ENCODE measurements at places on chromosomes 2 and 18. TPM values are rescaled to one million over a fixed set of nuclear protein-coding genes. Genes with fewer than 3 reads are reported as not detected.

- DNase-seq: peak; percentile 21
Measured at GRCh38 chr2:186348200-186348599, 137.9 kb upstream of the ZC3H15 start.

DNA sequence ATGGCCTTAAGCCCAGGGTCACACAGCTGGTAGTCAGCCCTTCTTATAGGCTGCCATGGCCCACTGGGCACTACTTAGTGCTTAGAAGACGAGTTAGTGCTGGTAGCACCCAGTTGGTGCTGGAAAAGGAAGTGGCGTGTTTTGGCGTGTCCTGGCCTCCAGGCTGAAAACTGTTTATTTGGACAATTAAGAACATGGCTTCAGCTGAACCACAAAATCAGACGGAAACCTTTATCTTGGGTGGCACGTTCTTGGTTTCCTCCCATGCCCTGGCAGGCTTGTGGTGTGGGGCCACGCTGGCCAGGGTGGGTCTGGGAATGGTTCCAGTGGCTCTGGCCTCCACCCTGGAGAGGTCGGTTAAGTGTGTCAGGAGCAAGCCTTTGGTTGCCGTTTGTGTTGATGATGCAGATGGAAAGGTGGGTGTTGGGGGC, 141.5 kb upstream of the HAAO start:
- no peak for DNase-seq

- DNase-seq: no peak
Measured at GRCh38 chr2:60268661-60269060, 284.8 kb downstream of the BCL11A start.

- peak; percentile 77 for DNase-seq
Measured at GRCh38 chr2:144461308-144461766, 58.6 kb downstream of the ZEB2 start.

- no peak for DNase-seq
Measured at GRCh38 chr18:74268933-74269620, 22.7 kb downstream of the CYB5A start.

GRCh38 chr2:70145144-70145490, 45.7 kb downstream of the C2orf42 start:
- DNase-seq: no peak

GRCh38 chr2:48439102-48439501, 90.9 kb upstream of the STON1 start:
- DNase-seq: no peak

DNA sequence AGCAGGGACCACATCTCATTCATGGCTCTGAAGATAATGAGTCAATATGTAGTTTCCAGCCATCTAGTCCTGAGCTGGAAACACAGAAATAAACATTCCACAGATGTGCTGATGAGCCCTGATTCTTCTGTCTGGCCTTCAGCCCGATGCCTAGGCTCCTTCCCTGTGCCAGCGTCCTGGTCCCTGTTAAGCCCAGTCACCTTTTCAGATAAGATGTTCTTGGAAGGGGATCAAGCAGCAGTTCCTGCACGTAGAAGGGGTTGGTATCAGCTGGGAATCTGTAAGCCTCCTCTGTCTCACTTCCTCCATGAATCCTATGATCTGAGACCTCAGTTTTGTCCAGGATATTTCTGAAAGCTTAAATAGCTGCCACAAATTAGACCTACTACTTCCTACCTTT, 149.3 kb downstream of the TTC32 start:
- no peak for DNase-seq

DNA sequence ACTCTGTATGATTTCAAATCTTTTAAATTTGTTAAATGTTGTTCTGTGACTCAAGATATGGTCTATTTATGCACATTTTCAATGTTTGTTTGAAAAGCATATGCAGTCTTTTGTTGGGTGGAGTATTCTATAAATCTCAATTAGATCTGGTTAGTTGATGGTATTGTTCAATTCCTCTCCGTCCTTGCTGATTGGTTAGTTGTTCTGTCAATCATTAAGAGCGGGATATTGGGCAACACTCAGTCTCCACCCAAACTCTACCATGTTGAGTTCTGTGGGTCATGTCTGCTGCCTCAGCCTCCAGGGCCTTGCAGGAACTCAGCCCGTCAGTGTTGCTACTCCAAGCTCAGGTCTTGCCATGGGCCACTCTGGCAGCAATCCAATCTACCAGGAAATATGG, 118.9 kb downstream of the VWA3B start:
- DNase-seq: no peak

- no peak for DNase-seq
Measured at GRCh38 chr2:57448816-57449215, 597.8 kb upstream of the VRK2 start.

GRCh38 chr18:13070460-13070859, 79.3 kb downstream of the CEP192 start:
- DNase-seq: peak; percentile 78

DNA sequence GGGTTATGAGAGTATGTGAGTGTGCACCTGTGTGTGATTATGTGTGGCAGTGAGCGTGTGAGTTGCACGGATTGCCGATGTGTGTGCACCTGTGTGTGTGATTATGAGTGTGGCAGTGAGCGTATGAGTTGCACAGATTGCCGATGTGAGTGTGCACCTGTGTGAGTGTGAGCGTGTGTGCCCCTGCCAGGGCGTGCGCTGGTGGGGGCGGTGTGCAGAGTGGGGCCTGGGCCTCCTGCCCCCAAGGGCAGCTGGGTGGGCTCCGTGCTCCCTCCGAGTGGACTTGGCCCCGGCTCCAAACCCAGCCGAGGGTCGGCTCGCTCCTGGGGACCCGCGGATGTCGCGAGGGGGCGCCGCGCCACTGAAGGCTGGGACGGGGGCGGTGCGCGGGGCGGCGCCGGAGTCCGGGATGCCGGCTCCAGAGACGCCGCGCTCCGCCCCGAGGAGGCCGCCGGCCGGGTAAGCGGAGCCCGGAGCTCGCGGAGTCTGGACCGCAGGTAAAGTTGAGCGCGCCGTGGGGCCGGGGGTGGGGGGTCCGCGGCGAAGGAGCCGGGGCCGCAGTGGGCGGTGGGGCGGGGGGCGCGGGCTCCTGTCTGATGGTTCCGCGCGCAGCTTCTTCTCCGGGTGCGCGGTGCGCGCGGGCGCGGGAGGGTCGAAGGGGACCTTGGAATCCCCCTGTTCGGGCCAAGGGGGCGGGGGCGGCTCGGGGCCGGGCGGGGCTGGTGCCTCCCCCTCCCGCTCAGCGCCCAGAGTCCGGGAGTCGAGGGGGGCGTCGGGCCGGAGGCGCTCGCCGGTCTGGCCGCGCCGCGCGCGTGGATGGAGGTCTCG, at the start of gene KCNG2:
KCNG2 (plus strand) TSS at position 421 of the 828 bp plus-strand sequence. CDS start 65,730 bp downstream, outside the sequence.
- no peak for DNase-seq

DNA sequence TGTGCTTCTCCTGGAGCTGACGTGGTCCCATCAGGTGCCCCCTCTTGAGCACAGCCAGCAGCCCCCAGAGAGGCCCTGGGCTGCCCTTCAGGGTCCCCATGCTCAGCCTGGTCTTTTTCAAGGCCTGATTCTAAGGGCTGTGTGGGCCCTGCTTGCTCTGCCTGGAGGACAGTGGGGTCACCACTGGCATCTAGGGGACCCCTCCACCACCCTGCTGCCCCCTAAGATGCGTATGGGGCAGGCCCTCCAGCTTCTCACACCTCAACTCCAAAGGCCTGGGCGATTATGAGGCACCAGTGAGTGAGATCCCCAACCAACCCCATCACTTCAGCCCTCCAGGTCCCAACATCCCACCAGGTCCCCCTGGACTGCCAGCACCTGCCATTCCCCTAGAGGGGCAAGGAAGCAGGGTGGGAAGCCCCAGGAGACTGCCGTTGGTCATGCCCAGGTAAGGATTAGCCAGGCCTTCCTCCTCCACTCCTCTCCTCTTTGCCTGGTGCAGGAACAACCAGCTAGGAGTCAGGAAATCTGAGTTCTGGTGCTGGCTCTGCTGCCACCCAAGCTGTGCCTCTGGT, 114.4 kb downstream of the SMAD7 start:
- DNase-seq: no peak

DNA sequence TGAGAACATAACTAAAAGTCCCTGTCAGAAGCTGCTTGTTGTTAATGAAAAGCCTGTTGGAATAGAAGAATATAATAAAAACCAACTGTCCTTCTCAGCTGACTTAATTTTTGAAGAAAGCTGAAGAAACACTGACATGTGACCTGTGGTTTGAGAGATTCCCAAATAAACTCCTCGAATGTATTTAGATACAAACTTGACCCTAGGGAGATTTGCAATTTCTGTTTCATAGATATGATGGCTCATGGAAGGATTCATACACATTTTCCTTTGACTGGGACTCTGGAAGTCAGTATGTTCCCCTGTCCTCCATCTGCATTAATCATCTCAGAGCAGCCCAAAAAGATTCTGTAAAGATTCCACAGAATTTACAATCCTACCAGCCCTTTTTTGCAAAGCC, 195.1 kb downstream of the TMEM247 start:
- peak; percentile 53 for DNase-seq

DNA sequence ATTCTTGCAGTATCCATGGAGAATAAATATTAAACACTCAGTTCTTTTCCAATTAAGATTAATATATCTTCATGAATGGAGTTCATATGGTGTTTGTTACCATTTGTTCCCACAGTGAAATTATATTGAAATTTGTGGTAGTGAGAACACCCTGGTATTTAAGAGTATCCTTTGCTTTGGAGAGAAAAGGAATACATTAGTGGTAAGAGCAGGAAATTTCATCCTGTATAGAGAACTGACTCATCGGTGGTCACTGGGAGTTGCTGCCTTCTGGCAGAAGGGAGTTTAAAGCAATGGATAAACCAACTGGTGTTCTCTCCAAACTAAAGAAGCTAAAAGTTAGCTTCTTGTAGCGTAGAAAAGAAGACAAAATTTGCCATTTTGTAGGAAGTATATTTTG, 107.3 kb downstream of the MYO1B start:
- peak; percentile 66 for DNase-seq

DNA sequence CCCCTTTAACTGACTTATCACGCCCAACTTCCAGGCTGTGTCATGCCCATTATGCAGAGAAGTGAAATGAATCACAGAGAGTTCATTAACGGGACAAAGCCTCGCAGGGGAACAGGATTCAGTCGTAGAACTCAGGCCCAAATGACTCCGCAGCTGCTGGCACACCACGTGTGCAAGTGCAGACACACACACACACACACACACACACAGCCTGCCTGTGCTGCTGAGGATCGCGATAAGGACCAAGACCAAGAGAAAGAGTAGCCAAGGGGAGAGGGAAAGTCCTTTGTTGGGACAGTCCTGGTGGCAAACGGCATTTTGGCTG, 90.0 kb upstream of the TAF1B start:
- peak; percentile 75 for DNase-seq

DNA sequence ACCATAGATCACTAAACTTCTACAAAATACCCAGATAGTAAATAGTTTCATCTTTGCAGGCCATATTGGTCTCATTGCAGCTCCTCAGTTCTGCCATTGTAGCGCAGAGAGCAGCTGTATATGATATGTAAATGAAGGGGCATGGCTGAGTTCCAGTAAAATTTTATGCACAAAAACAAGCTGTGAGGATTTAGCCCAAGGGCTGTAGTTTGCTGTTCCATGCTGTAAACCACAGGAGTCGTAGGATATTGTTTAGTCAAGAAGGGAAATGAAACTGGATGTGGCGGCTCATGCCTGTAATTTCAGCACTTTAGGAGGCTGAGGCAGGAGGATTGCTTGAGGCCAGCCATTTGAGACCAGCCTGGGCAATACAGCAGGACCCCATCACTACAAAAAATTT, 83.0 kb downstream of the MGAT5 start:
- no peak for DNase-seq

GRCh38 chr2:234142530-234142929, 92.0 kb downstream of the SPP2 start:
- no peak for DNase-seq

GRCh38 chr18:26717123-26717719, 148.3 kb downstream of the AQP4 start:
- no peak for DNase-seq

- DNase-seq: no peak
Measured at GRCh38 chr2:138652378-138652777, 127.8 kb downstream of the NXPH2 start.

DNA sequence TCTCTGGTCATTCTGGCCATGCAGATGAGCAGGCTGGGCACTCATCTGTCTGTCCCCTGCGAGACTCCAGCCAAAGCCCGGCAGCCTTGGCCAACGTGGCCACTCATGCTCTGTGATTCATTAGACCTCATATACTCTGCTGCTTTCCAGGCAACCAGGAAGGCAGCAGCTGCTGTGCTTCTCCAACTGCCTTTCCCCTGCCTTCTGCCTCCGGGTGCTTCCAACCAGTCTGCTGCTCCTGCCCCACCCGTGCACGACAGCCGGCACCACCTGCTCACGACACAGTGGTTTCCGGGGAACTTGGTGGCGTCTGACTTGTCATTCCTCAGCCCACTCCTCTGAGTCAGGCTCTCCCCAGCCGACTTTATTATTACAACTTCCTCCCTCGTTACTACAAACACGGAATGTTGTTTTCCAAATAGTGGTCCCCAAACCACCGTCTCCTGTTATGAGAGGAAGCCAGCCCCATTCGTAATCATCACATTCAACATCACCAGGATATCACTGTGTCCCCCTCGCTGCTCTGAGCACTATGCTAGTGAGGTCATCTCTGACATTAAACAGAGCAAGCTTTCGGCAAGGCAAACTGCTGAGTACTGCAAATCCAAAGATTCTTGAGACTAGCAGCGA, 392.4 kb downstream of the ALK start:
- DNase-seq: peak; percentile 38

- peak; percentile 37 for DNase-seq
Measured at GRCh38 chr2:188523919-188524318, 232.2 kb downstream of the GULP1 start.

DNA sequence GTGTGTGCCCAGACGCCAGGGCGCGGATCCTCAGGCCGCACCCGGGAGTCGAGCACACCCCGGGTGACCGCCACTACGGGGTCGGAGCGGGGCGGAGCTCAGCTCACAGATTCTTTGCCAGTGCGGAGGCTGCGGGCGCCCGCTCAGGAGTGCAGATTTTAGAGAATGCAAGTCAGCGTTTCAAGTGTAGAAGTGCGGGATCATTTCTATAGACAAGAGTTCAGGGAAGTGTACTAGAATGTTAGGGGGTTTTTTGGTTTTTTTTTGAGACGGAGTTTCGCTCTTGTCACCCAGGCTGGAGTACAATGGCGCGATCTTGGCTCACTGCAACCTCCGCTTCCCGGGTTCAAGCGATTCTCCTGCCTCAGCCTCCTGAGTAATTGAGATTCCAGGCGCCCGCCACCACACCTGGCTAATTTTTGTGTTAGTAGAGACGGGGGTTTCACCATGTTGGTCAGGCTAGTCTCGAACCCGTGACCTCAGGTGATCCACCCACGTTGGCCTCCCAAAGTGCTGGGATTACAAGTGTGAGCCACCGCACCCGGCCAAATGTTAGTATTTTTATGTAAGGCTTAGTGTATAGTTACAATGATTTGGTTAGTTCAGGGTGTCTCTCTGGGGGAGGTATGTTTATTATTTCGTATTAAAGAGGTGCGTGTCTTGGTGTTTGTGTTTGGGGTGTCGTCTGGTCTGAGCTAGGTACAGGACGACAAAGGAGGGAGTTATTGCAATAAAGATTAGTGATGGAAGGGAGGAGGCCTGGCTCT, 619 bp upstream of the FAM168B start:
- no peak for DNase-seq

GRCh38 chr2:149908726-149909683, 321.4 kb upstream of the MMADHC start:
- peak; percentile 78 for DNase-seq

ACMSD gene
- total RNA-seq: not detected

CYBRD1 gene
- total RNA-seq: 113 TPM

BOLA3 gene
- total RNA-seq: 50.1 TPM

TNFAIP6 gene
- total RNA-seq: 13.2 TPM

B3GNT7 gene
- total RNA-seq: 0.64 TPM

ARHGAP28 gene
- total RNA-seq: 6.0 TPM

GAL3ST2 gene
- 0.43 TPM for total RNA-seq

ERCC3 gene
- 43.8 TPM for total RNA-seq

CD207 gene
- total RNA-seq: not detected

PER2 gene
- total RNA-seq: 4.5 TPM

IL1F10 gene
- not detected for total RNA-seq

SERPINB10 gene
- not detected for total RNA-seq
